Hepatocyte (in vitro differentiated cells): ENCODE measurements at places on chromosomes 5 and 9. TPM values are rescaled to one million over a fixed set of nuclear protein-coding genes. Genes with fewer than 3 reads are reported as not detected.

WNK2 gene
- polyA plus RNA-seq = 13.5 and 19.9 TPM in 2 replicates

DNA sequence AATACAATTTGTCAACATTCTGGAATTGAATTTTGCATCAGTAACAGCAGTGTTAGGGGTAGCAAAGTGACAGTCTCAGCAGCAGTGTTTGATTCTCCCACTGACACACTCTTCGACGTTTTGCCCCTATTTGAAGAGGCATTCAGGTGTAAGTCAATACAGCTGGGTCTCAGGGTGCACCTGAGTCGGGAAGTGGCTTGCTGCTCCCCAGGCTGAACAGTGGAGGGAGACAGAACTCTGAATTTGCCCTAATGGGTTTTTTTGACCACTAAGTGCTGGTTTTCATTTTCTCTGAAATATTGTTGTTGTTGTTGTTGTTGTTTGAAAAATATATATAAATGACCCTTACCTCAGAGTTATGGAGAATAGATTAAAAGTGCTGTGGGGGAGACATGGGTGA is 223.2 kb downstream of the TLR4 start:
- no peak for DNase-seq

DNA sequence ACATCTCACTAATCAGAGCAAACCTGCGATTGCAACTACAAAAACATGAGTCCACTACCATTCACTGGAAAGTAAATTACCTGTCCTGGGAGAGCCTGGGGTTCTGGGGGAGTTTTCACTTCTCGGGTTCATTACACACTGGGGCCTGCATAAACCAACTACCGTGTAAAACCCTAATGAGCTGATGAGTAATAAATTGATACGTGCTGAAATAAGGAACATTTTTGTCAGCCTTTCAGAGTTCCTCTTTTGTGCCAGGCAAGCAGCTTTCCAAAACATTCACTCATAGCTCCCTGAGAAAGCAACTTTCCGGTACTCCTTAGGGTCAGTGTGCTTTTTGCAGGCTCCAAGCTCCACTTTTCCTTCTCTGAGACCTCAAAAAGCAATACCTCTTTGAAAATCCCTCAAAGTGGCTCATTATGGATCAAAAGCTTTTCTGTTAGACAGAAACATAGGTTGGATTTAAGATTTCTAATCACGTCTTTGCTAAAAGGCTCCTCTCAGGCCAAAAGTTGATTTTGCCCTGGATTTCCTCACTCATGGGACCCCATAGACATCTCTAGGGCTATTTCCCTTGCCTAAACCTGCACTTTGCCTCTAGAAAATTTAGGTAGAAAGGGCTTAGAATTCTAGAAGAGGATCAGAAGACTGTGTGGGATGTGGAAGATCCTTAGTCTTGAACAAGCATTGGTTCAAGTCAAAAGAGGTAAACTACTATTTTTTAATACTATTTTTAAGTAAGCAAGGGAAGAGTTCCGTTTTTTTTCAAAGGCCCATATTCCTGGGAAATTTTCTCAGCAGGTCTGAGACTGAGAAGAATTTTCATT is 74.8 kb downstream of the ST8SIA4 start:
- DNase-seq = no peak

IPO11 gene
- polyA plus RNA-seq = 7.1 and 10.3 TPM in 2 replicates

DNA sequence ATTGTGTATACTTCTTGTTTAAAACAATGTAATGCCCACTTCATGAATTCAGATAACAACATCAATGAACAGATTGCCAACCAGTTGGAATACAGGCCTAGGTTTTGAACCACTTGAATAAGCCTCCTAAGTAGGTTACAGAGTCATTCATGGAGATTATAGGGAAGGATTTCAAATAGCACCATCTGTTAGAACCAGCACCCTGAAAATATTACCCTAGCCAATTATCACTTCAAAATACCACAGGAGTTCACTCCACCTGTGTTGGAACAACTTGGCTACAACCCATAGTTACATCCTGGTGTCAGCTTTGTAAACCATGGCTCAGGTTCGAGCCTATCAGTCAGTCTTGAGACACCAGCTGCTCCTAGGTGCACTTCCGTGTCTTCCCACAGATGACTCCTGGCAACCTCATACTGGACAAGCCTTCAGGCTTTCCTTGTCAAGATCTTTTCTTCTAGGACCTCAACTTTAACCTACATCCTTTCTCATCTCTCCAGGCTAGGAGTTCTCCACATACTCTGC is 350.0 kb downstream of the DEPDC1B start:
- DNase-seq = no peak

GRCh38 chr5:171573451-171574225 is 154.2 kb downstream of the FGF18 start:
- no peak for DNase-seq

GRCh38 chr5:1002836-1003235 is 5.8 kb upstream of the NKD2 start:
- DNase-seq = no peak

DNA sequence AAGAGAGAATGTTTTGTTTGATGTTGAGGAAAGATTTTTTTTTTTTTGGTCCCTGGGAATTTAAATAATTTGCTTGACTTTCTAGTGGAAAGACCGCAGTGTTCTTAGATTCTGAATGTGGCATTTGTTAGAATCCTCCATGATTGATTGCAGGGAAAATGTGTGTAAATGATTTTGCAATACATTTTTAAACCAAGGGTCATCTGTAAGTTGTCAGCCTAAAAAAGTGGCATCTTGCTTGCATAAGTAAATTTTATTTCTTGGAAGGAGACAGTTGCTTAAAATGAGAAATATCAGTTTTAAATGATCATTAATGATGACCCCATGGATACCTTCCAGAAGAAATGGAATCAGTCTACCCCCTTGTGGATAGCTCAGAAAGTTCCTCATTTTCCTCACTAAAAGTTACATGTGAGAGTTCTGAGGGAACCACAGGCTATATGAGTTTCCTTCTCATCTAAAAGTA is 105.1 kb upstream of the SLC25A48 start:
- peak; percentile 37 for DNase-seq

DNA sequence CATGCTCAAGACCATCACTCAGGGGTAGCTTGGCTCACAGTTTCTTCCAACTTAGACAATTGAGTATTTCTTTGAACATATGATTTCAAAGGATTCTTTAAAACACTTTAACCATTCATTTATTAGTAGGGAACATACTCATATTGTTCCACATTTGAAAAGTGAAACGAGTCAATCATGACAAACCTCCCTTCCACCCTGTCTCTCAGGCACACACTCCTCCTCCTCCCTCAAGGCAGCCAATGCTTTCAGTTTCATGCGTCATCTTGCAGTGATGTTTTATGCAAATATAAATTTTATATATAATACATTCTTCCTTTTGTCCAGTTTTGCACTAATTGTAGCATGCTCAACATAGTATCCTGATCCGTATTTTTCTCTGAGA is 126.0 kb upstream of the BOD1 start:
- DNase-seq = no peak

DNA sequence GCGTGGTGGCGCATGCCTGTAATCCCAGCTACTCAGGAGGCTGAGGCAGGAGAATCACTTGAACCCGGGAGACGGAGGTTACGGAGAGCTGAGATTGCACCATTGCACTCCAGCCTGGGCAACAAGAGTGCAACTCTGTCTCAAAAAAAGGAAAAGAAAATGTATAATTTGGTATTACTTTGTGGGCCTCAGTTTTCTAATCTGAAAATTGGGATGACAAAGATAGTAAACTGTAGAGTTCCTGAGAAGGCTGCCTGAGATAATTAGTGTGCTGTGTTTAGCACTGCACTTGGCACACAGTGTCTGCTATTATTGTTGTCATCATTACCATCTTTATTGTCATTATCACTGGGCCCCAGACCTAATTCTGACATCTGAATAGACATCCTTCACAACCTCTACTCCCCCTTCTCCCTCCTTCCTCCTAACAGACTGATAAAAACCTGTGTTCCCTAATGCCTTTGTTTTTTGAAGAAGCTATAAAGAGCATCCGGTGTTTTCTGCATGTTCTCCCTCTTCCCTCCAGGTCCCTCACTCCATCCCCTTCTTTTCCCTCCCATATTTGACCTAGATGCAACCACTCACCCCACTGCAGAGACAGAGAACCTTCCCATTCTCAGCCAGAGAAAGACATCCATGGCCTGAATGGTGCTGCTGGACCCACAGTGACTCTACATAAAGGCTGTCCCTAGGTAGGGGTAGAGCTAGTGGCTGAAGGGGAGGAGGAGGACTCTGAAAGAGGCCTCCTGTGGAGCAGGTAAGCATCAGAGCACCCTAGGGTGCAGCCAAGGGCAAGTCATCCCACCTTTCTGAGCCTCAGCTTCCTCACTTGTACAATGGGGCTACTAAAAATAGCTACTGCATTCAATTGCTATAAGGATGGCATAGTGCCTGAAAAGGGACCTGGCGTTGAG is 15.7 kb upstream of the CYSTM1 start:
- DNase-seq = no peak

DNA sequence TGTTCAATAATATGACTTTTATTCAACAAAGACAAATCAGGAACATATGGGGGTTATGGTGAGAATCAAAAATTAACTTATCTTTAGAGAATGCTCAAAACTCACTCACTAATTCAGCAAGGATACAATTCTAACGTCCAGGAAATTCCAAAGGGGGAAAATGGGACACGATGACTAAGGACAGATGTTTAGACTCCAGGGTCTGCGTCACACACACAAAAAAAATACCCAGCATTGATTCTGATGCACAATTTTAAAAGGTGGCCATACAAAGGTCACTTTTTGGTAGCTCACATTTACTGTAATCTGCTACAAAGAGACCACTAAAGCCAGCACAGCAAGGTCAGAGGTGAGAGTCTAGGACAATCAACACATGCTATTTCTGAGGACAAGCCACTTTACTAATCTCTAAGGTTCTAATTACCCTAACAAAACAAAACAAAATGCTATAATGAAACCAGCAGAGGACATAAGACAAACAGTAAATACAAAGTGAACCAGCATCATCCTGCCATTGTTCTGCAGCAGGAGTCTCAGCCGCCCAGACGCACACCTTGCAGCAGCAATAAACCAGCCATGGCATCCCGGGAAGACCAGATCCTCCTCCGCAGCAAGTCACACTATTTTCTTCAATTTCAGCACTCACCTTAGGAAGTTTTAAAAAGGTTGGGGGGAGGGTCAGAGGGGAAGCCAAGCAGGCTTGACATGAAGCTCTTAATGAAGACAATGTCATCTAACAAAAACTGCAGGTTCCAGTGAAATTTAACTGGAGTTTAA is 57.8 kb downstream of the TTC39B start:
- DNase-seq = no peak

DNA sequence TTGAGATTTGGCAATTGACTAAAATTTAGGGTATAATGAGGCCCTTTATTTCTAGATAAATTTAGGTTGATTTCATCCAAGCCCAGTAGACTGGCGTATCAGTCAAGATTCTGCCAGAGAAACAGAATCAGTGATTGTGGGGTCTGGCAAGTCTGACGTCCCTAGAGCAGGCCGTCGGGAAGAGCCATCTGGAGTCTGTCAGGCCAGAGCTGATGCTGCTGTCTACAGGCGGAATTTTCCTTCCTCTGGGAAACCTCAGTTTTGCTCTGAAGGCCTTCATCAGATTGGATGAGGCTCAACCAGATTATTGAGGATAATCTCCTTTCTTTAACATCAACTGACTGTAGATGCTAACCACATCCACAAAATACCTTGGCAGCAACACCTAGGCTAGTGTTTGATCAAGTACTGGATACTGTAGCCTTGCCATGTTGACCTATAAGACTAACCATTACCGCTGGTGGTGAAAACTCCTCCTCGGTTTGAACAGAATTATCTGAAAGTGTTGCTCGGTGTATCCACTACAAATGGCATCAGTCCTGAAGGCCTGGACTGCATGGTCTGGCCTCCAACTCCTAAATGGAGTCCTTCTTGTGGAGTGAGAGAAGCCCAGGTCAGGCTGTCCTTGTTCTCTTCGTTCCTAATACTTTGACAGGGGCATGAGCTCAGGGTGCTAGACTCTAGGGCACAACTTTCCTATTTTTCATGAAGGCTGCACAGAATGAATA is 83.2 kb upstream of the ANKH start:
- no peak for DNase-seq

C9orf72 gene
- 9.3 and 12.4 TPM in 2 replicates for polyA plus RNA-seq

ZNF354C gene
- polyA plus RNA-seq = 1.5 and 1.8 TPM in 2 replicates

ZNF879 gene
- 2.2 and 4.0 TPM in 2 replicates for polyA plus RNA-seq

- DNase-seq = peak; percentile 41
Measured at GRCh38 chr5:7395947-7396712, at the start of gene ADCY2. TSS of gene ADCY2 (plus strand) at chr5:7396138. CDS start at chr5:7396297, 159 bp downstream.

TERT gene
- 0.08 TPM in 1 of 2 replicates, not detected in the other for polyA plus RNA-seq

DNA sequence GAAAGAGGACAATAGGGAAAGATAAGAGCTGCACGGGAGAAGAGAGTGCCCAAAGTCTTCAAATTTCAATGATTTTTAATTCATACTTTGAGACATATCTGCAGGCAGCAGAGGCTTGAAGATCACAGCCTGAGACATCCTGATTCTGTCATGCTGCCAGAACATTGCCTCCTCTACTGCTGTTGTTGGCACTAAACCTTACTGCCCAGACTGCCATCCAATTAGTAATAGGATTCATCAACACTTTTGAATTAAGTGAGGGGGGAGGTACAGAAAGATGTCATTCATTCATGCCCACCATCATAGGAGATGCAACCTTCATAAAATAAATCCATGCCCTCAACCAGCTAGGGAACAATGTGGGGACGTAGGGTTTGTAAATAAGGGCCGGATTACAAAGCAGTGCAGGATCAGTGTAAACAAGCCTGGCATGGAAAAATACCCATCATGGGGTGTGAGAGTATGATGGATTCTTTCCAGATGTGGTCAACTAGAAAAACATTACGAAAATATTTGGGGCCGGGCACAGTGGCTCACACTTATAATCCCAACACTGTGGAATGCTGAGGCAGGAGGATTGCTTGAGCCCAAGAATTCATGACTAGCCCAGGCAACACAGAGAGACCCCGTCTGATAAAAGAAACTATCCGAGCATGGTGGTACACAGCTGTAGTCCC is 122.1 kb upstream of the DAPK1 start:
- DNase-seq = no peak

- DNase-seq = no peak
Measured at GRCh38 chr5:31156631-31157160, 36.8 kb upstream of the CDH6 start.

- no peak for DNase-seq
Measured at GRCh38 chr9:83007521-83008300, 55.2 kb downstream of the RASEF start.

GRCh38 chr5:30997681-30998080 is 195.8 kb upstream of the CDH6 start:
- DNase-seq = no peak

SPATA31A3 gene
- polyA plus RNA-seq = not detected in 2 replicates

TAS2R1 gene
- polyA plus RNA-seq = not detected in 2 replicates
